ENCODE measurements at places on chromosomes 2 and 18.

DNA sequence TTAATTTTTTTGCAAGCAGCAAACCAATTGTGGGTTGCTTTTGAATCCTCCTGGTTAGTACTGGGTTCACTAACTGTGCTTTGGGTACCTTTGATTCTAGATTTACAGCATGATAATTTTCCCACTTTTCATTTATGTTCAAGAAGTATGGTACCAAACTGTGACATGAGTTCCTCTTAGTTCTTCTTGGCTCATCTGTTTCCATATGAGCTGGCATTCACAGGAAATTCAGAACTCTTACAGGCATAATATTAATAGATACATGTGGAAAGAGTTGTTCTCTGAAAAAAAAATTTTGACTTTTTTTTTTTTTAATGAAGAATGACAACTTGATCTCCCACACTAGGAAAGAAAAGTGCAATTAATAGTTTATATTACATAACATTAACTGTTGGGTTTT is 59.4 kb downstream of the FMNL2 start:
- DNase-seq, result no peak

DNA sequence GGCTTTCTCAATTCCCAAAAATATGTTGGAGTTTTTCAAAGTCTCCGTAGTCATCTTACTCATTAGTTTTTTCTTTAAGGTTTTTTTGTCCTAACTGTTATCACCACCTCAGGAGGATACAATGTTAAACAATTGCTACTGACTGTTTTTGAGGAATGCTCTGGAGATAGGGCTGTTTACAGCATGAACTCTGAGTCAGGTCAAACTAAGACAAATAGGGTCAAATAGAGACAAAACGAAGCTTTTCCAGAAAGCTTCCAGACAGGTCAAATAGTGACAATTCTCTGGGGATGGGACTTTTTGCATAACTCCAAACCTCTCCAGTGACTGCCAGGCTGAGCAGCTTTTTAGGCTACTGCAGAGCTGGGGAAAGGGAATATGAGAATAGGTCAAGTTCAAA is 15.2 kb upstream of the DIPK1C start:
- DNase-seq, result no peak

DNA sequence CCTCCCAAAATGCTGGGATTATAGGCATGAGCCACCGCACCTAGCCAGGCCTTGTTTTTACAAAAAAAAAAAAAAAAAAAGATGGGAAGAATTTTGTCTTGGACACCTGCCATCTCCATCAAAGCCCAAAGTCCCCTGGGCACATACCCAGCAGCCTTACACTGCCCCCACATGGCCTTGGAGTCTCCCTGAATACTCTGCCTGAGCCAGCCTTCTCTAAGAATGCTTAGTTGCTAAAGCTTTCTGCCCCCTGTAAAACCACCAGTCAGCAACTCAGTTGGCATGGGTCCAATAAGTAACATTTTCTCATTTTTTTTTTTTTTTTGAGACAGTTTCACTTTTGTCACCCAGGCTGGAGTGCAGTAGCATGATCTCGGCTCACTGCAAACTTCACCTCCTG is 40.6 kb downstream of the SPC25 start:
- no peak for DNase-seq

- DNase-seq, result no peak
Measured at GRCh38 chr18:45084206-45084605, 403.5 kb downstream of the SETBP1 start.

- DNase-seq, result no peak
Measured at GRCh38 chr2:224925810-224926100, 116.5 kb downstream of the DOCK10 start.

DNA sequence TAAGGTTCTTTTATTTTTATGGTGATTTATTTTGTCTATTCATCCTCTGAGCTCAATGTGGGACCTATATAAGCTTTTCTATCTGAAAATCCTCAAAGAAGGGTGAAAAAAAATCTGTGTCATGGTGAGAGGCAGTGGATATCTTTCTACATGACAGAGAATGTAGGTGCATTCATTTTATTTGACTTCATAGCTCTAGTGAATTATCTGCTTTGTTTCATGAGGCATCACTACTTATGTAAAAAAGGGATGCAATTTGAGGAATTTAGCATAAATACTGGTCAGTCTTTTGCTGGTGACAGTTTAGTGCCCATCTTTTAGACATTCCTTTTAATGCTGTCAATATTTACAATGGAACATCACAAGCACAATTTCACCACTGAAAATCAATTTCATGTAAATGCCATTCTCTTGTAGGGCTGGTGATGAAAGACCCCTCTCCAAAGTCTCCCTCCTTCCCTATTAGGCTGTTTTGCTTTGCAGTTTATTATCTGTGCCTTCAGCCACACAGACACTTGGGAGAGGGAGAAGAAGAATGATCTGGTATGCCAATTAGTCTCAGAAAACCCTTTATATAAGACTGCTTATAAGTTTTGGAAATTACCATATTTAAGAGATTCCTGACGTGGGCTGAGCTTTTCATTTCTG is 148.3 kb upstream of the NXPH2 start:
- no peak for DNase-seq

- no peak for DNase-seq
Measured at GRCh38 chr2:191544461-191545062, 133.4 kb upstream of the NABP1 start.

DNA sequence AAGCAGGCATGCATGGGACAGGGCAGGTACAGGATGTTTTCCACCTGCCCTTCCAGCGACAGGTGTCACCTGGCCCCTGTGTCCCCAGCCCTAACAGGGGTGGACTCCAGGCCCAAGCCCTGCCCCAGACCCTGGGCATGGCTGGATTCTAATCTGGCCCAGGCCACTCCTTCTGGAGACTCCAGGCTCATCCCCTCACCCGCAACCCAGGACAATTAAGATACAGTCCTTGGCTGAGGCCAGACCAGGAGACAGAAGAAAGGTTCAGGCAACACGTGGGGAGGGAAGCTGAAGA is 9.5 kb downstream of the BIN1 start:
- no peak for DNase-seq

DNA sequence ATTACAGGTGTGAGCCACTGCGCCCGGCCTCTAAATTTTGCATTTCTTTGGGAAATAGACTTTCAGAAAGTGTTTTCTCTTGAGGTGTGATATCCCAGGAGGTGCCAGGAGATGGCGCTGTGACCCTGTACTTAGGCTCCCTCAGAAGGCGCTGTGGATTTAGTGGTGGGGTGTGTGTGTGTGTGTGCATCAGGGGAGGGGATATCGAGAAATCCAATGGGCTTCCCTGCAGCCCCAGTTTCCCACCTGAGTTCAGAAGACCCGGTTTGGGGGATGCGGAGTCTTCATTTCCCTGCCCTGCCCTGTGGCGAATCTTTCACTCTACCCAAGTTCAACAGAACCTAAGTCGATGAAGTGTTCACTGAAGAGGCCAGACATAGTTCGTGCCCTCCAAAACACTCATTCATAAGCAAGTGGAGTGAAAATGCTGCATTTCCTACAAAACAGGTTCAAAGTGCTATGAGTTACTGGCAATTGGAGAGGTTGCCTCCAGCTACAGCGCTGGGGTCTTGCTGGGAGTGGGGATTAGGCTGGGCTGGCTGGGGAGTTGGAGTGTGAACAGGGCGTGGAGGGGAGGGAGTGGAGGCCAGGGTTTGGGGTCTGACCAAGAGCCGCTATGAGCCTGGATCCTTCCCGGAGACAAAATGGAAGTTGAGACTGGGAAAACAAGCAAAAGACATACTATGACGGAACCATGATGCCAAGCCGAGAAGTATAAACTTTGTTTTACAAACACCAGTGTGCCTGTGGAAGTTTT is 6.5 kb upstream of the WNT6 start:
- peak; percentile 73 for DNase-seq

DNA sequence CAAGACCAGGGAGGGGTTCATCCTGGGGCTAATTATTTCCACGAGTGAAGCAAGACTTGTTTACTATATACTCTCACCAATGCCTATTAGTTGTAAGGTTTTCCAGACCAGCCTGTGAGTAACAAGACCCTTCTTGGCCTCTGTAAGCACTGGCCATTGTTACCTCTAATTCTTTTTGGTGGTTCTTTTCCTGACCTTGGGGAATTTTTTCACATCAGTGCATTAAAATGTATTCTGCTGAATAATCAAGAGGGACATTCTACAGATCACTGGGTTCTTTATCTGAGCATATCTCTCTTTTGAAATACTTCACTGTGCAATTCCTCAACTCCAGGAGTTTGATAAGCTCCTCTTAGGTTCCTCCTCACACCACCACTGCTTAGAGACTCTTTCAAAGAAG is 909.9 kb upstream of the ACVR2A start:
- no peak for DNase-seq

DNA sequence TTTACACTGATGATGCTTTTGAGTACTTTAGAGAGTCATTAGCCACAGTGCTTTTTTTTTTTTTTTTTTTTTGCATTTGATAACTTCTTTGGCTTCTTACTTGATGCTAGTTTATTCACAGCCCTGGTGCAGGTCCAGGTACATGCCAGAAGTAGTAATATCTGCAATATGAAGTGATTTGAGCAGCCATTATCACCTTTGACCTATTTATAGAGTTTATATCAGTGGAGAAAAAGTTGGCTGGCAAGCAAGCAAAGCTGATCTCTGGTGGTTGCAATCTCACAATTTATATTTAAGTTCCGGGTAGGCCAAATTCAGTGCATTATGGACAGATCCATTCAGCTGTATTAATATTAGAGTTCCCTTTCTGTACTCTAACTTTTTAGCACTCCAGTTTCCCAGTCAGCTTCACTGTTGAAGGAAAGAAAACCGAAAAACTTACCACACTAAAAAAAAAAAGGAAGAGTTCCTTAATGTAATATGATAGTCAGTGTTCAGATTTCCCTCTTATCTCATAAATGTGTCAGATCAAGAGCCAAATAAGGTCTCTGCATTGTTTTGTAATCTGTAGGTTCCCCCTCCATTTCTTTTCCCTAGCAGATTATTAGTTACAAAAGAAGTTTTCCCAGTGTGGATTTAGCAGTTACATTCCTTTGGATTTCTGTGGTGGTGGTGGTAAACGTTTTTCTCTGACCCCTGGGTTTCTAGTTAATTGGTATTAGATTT is 78.6 kb downstream of the HAUS1 start:
- no peak for DNase-seq

GRCh38 chr2:78992451-78992806 is 33.1 kb upstream of the REG3G start:
- peak; percentile 46 for DNase-seq

- DNase-seq, result no peak
Measured at GRCh38 chr2:149049142-149049541, 10.6 kb downstream of the LYPD6B start.

DNA sequence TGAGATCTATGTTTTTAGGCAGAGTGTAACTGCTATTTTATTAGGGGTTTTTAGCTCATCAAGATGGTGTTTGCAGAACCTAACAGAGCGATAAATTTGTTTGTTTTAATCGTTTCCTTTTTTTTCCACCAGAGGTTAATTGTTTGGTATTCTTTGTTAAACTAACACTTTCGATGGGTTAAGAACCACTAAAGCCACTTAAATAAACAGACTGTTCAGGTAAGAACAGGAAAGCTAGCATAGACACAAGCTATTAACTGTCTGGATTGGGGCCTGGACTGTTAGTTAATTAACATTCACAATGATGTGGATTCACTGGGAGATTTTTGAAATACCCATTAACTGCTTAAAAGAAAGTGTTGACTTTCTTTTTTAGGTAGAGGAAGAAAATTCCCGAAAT is 209.0 kb upstream of the COPS8 start:
- DNase-seq, result no peak

DNA sequence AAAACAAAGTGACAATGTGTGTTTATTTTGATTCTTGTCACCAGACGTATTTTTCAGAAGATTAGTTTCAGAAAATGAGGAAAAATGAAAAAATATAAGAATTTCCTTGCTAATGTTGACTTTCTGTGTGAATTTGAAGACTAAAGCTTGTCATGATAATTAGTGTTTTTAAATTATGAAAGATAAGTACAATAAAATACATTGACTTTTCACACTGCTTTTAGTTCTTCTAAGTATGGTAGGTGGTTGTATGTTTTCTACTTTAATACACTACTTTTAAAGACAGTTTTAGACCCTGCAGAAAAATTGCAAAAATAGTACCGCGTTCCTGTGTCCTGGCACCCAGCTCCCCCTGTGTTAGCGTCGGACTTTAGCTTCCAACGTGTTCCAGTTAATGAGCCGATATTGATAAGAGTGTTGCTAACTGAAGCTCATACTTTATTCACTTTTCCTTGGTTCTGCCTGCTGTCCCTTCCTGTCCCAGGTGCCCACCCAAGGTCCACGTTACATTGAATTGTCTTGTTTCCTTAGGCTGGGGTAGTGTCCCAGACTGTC is 695 bp downstream of the RBFA start:
- DNase-seq, result no peak

DNA sequence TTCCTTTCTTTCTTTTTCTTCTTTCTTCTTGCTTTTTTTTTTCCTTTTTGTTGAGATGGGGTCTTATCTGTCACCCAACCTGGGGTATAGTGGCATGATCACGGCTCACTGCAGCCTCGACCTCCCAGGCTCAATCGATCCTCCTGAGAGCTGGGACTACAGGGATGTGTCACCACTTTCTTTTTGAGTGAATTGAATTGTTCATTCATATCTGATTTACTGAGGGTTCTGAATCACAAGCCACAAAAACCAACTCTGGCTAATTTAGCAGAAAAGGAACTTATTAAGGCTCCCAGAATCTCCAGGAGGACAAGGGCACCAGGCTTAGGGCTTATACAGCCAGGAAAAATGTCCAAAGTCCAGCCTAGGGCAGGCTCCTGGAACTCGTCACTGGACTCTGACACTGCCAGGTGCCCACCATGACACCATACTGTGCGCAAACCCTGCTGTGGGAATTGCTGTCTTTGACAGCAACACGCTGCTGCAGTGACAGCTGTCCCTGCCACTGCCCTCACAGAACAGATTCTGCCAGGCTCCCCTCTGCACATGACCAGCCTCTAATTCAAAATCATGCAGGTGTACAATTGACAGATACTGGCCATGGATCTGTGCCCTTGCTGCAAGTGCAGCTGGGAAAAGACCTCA is 42.9 kb upstream of the EML6 start:
- DNase-seq, result no peak

DNA sequence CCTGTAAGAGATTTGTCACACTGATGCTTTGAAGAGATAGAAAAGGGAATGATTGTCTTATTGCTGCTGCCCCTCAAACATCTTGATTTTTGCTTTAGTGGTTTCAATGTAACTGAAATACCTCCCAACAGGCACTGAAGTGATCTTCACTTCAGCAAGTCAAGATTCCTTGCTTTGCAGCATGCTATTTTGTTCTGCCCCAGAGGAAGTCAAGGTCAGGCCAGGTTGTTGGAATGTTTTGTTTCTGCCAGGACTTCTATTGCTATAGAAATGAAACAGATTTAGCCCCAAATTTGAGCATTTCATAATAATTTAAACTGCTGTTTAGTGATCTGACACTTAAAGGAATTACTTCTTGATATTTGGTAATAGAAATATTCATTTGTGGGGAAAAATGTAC is 277.6 kb downstream of the ZNF804A start:
- DNase-seq, result no peak

- no peak for DNase-seq
Measured at GRCh38 chr18:78603102-78603983, 376.3 kb upstream of the SALL3 start.

DNA sequence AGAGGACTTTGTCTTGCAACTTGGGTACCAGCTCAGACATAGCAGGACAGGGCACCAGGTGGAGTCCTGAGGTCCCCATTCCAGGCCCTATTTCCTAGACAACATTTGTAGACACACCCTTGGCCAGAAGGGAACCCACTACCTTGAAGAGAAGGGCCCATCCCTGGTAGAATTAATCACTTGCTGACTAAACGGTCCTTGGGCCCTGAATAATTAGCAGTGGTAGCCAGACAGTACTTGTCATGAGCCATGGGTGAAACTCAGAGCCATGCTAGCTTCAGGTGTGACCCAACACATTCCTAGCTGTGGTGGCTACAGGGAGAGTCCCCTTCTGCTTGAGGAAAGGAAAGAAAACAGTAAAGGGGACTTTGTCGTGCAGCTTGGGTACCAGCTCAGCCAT is 28.5 kb upstream of the ACTR2 start:
- no peak for DNase-seq

Measured in posterior cingulate gyrus (tissue), 11 donors.